ENCODE measurements at places on chromosomes 12 and 14.
A peak's percentile ranks its signal among the peaks of the same experiment; 100 is the strongest.

GRCh38 chr14:64636980-64637429 is 67.2 kb upstream of the PLEKHG3 start:
- no peak overlapping the region for H3K27ac ChIP-seq
- H3K27me3 ChIP-seq: no peaks in the 10 kb centered on the region
- H3K4me3 ChIP-seq: no peak overlapping the region
- no peaks in the 10 kb centered on the region for H3K4me1 ChIP-seq
- DNase-seq: no peak

GRCh38 chr12:91388573-91388972 is 206.0 kb upstream of the DCN start:
- H3K27ac ChIP-seq: no peak overlapping the region
- no peaks in the 10 kb centered on the region for H3K27me3 ChIP-seq
- no peak for DNase-seq
- H3K4me1 ChIP-seq: no peaks in the 10 kb centered on the region
- H3K36me3 ChIP-seq: no peaks in the 10 kb centered on the region

- H3K27me3 ChIP-seq: no peaks in the 10 kb centered on the region
- peaks cover 60% of the 10 kb centered on the region for H3K36me3 ChIP-seq
- no peak overlapping the region for H3K4me3 ChIP-seq
- H3K27ac ChIP-seq: no peak overlapping the region
- peak; percentile 40 for DNase-seq
- H3K4me1 ChIP-seq: peaks cover 29% of the 10 kb centered on the region
Measured at GRCh38 chr12:111453071-111453989, 47.6 kb downstream of the SH2B3 start.

GRCh38 chr12:78406828-78407227 is 457.7 kb upstream of the SYT1 start:
- no peak overlapping the region for H3K27ac ChIP-seq
- H3K4me3 ChIP-seq: no peak overlapping the region
- no peaks in the 10 kb centered on the region for H3K27me3 ChIP-seq
- no peak for DNase-seq

DNA sequence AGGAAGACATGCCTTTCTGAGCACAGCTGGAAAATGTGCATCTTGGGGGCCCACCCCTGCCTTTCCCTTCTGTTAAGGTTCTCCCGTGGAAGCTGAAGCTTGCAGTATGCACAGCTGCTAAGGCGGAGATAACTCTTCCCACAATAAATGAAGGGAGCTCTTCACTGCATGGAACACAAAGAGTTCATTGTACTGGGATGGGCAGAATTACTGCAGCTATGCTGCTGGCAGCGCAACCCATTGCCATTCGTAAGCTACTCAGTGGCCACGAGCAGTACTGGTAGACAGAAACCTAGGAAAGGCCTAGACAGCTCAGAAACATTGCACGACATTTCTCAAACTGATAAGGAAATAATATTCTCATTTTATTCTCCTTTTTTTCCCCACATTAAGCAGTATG is 310.2 kb downstream of the MDGA2 start:
- no peaks in the 10 kb centered on the region for H3K4me1 ChIP-seq
- no peak for DNase-seq
- no peak overlapping the region for H3K27ac ChIP-seq

GRCh38 chr14:24171422-24172260 is at the start of gene REC8:
TSS of gene REC8 (plus strand) at chr14:24172080. CDS start at chr14:24172553, 473 bp downstream.
- H3K36me3 ChIP-seq: peaks cover 18% of the 10 kb centered on the region
- H3K27me3 ChIP-seq: no peaks in the 10 kb centered on the region
- H3K4me1 ChIP-seq: peaks cover 9% of the 10 kb centered on the region
- peak; percentile 89 for DNase-seq
- no peak within 1 kb of the TSS for H3K27ac ChIP-seq
- peak within 1 kb of the TSS; percentile 12 for H3K4me3 ChIP-seq

DNA sequence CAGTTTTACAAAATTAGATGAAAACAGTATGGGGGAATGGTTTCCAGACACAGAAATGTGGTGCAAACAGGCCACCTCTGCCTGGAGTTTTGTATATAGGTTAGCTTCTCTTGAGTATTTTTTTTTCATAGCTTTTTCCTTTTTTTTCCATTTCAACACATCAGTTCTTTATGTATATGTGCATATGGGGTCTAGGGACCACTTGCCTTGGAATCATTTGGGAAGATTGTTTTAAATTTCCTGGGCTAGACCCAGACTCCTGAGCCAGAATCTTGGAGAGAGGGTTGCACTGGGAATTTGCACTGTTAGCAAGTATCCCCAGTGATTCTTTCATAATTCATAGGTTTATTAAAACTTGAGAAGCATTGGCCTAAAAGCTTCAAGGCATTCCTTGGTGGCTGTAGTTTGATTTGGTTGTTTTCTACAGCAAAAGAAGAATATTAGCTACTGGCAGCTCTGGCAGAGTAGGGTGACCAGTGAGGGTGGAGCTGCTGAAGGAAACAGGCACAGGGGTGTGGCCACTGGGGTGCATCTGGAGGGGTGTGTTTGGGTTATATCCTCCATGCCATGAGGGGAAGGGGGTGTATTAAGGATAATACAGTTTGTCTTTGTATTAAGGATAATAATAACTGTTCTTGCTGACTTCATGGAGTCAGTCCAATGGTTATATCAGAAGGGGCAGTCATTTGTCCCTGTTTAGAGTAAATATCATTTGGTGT is 22.8 kb downstream of the PPP1R36 start:
- no peaks in the 10 kb centered on the region for H3K4me1 ChIP-seq
- peak overlapping the region; percentile 26 for H3K27ac ChIP-seq
- DNase-seq: no peak
- H3K27me3 ChIP-seq: no peaks in the 10 kb centered on the region
- no peaks in the 10 kb centered on the region for H3K36me3 ChIP-seq

- no peak overlapping the region for H3K4me3 ChIP-seq
- no peaks in the 10 kb centered on the region for H3K27me3 ChIP-seq
Measured at GRCh38 chr12:111529424-111530368, 69.4 kb downstream of the ATXN2 start.

DNA sequence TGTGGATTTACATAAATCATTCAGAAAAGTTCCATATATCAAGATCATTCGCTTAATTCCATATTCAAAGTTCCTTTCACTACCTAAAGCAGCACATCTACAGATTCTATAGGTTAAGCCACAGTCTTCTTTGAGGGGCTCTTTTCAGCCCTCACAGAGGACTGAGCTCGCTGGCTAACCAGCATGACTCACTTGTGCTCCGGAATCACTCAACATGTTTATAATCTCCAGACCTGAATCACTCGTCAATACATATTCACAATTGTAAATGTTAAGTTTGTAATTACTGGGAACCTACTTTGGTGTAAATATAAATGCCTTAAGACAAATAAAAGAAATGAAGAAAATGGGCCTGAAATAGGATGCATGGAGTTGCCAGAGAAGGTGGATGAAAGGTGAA is 315.7 kb downstream of the TMEM132D start:
- H3K36me3 ChIP-seq: no peaks in the 10 kb centered on the region
- no peak overlapping the region for H3K4me3 ChIP-seq
- no peaks in the 10 kb centered on the region for H3K27me3 ChIP-seq
- H3K27ac ChIP-seq: no peak overlapping the region
- no peak for DNase-seq

GRCh38 chr14:29735459-29735858 is 192.2 kb downstream of the PRKD1 start:
- no peak overlapping the region for H3K4me3 ChIP-seq
- no peaks in the 10 kb centered on the region for H3K27me3 ChIP-seq

- DNase-seq: no peak
- H3K4me3 ChIP-seq: no peak overlapping the region
- H3K27ac ChIP-seq: no peak overlapping the region
- H3K27me3 ChIP-seq: no peaks in the 10 kb centered on the region
- no peaks in the 10 kb centered on the region for H3K4me1 ChIP-seq
Measured at GRCh38 chr12:77032406-77032805, 33.0 kb downstream of the E2F7 start.

DNA sequence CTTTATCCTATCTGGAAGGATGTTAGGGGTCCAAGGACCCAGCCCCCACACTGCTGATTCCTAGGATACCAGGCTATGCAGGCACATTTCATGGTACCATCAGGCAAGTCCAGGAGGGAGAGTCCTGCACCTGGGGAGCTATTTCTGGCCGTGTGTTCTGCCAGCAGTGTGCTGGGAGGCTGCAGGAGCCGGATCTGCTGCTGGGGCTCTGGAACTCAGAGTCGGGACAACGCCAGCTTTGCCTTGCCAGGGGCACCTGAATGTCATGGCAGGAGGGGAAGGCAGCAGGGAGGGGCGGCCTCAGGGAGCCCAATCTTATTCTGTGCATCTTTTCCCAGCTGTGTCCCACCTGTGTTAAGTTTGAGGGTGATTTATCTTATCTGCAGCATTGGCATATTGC is 17.8 kb downstream of the SRRM4 start:
- H3K27ac ChIP-seq: no peak overlapping the region
- no peaks in the 10 kb centered on the region for H3K4me1 ChIP-seq
- H3K36me3 ChIP-seq: no peaks in the 10 kb centered on the region
- H3K4me3 ChIP-seq: no peak overlapping the region
- DNase-seq: no peak
- H3K27me3 ChIP-seq: no peaks in the 10 kb centered on the region

- no peaks in the 10 kb centered on the region for H3K27me3 ChIP-seq
- DNase-seq: no peak
- no peaks in the 10 kb centered on the region for H3K4me1 ChIP-seq
- H3K36me3 ChIP-seq: no peaks in the 10 kb centered on the region
Measured at GRCh38 chr12:96063046-96063445, 27.7 kb upstream of the LTA4H start.

GRCh38 chr14:75499084-75499875 is 23.0 kb upstream of the BATF start:
- H3K4me1 ChIP-seq: no peaks in the 10 kb centered on the region
- DNase-seq: no peak
- H3K4me3 ChIP-seq: no peak overlapping the region
- H3K27me3 ChIP-seq: no peaks in the 10 kb centered on the region
- no peaks in the 10 kb centered on the region for H3K36me3 ChIP-seq

DNA sequence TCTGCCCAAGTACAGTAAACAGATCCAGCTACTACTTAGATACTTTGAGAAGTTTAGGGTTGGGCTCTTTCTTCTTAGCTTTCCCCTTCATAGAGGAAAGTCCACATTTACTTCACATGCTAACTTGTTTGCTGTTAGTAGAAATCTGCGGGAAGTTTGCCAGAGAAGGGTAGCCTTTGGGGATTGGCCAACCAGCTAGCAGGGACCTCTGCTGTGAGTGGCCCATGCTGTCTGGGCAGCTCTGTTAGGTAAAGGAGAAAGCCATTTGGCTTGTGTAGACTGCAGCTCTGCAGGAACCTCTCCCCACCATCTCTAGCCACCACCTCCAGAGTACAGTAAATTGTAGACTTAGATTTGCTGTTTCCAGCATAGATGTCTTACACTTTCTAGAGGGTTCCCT is 193.9 kb downstream of the RGS6 start:
- no peak overlapping the region for H3K27ac ChIP-seq
- H3K36me3 ChIP-seq: no peaks in the 10 kb centered on the region
- H3K4me1 ChIP-seq: no peaks in the 10 kb centered on the region
- no peak for DNase-seq
- no peaks in the 10 kb centered on the region for H3K27me3 ChIP-seq

GRCh38 chr12:47908738-47909137 is 3.9 kb upstream of the VDR start:
- no peaks in the 10 kb centered on the region for H3K36me3 ChIP-seq
- no peak overlapping the region for H3K4me3 ChIP-seq
- H3K27me3 ChIP-seq: no peaks in the 10 kb centered on the region
- no peaks in the 10 kb centered on the region for H3K4me1 ChIP-seq

DNA sequence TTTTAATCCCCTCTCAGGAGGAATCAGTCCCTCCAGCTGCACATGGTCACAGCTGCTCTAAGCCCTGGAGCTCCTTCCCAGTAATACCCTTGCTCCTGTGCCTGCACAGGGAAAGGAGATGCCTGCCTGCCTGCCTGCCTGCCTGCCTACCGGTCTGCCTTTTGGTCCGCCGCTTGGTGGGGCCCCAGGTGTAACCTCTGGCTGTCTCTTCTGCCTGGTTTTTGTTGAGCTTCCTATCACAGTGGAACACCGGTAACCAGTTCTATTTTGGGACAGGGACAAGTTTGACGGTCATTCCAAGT is 99.8 kb downstream of the DAD1 start:
- no peak for DNase-seq
- peak overlapping the region; percentile 5 for H3K4me3 ChIP-seq
- peak overlapping the region; percentile 85 for H3K27ac ChIP-seq
- peaks cover 76% of the 10 kb centered on the region for H3K4me1 ChIP-seq

- no peak for DNase-seq
- no peaks in the 10 kb centered on the region for H3K4me1 ChIP-seq
- no peak overlapping the region for H3K4me3 ChIP-seq
- no peak overlapping the region for H3K27ac ChIP-seq
- no peaks in the 10 kb centered on the region for H3K36me3 ChIP-seq
- peaks cover 42% of the 10 kb centered on the region for H3K27me3 ChIP-seq
Measured at GRCh38 chr12:114688256-114688845, 4.4 kb upstream of the TBX3 start.

GRCh38 chr12:21613931-21614330 is 9.3 kb upstream of the GYS2 start:
- H3K4me1 ChIP-seq: no peaks in the 10 kb centered on the region
- H3K27me3 ChIP-seq: no peaks in the 10 kb centered on the region
- H3K4me3 ChIP-seq: no peak overlapping the region
- H3K27ac ChIP-seq: no peak overlapping the region
- no peaks in the 10 kb centered on the region for H3K36me3 ChIP-seq

DNA sequence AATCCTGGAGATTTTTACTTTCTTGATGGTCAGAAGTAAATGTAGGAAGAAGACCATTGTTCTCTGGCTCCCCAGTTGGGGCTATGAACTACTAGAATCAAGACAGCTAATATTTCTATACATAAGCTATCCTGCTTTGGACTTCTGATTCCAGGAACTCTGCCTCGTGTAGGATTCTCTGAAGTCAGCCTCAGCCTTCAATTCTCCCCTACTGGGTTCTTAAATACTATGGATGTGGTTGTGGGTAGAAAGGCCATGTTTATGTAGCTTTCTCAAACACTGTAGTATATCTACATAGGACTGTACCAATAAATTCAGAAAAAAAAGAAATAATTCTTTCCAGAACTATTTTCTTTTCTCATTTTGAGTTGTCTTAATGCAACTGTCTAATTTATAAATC is 302.5 kb downstream of the ITPR2 start:
- no peaks in the 10 kb centered on the region for H3K4me1 ChIP-seq
- DNase-seq: no peak
- no peaks in the 10 kb centered on the region for H3K27me3 ChIP-seq
- no peak overlapping the region for H3K27ac ChIP-seq

- no peak overlapping the region for H3K27ac ChIP-seq
- no peaks in the 10 kb centered on the region for H3K27me3 ChIP-seq
- H3K4me3 ChIP-seq: no peak overlapping the region
- no peaks in the 10 kb centered on the region for H3K36me3 ChIP-seq
- DNase-seq: no peak
- no peaks in the 10 kb centered on the region for H3K4me1 ChIP-seq
Measured at GRCh38 chr14:78897443-78897842, 727.3 kb downstream of the NRXN3 start.

DNA sequence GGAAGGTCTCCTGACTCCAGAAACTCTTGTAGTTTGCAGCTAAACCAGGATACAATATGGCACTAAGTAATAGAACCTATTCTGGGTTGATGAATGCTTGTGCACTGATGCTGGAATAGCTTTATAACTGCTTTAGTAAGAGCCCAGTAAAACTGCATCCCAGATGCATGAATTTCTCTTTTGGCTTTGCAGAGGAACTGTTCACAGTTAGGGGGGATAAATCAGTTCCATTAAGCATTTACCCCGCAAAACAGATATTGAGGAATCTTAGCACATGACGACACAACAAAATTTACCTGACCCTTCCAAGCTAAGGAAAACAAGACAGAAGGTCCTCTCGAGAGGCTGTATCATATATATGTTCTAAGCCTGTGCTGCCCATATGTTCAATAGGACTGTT is 457.4 kb downstream of the FOXG1 start:
- H3K36me3 ChIP-seq: no peaks in the 10 kb centered on the region
- no peaks in the 10 kb centered on the region for H3K27me3 ChIP-seq
- H3K4me1 ChIP-seq: no peaks in the 10 kb centered on the region
- H3K4me3 ChIP-seq: no peak overlapping the region
- DNase-seq: no peak
